GF-D8 (cell line): ENCODE measurements at places on chromosomes 3 and 15.

GRCh38 chr3:142782616-142783015, 58.8 kb downstream of the TRPC1 start:
- DNase-seq = no peak

GRCh38 chr15:41948490-41948889, 23.9 kb downstream of the EHD4 start:
- DNase-seq = no peak

DNA sequence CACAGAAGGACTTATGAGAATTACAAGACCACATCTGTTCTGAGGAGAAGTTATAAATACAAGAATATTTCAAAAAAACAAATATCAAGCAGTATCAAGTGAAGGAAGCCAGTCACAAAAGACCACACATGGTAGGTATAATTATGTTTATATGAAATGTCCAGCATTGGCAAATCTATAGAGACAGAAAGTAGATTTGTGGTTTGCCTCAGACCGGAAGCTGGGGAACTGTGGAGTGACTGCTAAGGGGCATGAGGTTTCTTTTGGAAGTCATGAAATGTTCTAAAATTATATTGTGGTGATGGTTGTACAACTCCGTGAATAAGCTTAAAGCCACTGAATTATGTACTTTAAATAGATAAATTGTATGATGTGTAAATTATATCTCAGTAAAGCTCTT, 136.9 kb downstream of the FRMD5 start:
- DNase-seq = no peak

GRCh38 chr15:59492389-59493377, 54.7 kb downstream of the FAM81A start:
- DNase-seq = no peak

- peak; percentile 44 for DNase-seq
Measured at GRCh38 chr3:50572801-50573371, 3.6 kb downstream of the HEMK1 start.

GRCh38 chr15:45734260-45734711, 99.5 kb downstream of the SQOR start:
- DNase-seq = no peak

DNA sequence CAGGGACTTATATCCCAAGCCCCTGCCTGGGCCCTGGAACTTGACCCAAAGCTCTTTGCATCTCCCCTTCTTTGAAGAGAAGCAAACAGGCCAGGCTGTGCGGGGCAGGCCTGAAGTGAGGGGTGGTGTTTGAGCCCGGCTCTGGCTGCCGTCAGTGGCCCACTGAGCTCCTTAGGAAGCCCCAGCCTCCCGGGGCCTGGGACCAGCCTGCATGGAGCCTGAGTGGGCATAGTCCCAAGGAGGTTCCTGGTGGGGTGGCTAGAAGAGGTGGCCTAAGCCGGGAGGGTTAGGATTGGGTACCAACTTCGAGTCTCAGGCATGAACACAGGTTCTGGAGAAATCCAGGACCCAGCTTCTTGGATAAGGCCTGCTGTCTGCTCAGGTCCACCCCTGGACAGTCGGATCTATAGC, 6.4 kb downstream of the TMIE start:
- DNase-seq = no peak

- DNase-seq = peak; percentile 8
Measured at GRCh38 chr3:194671511-194671899, 486 bp downstream of the LSG1 start.

DNA sequence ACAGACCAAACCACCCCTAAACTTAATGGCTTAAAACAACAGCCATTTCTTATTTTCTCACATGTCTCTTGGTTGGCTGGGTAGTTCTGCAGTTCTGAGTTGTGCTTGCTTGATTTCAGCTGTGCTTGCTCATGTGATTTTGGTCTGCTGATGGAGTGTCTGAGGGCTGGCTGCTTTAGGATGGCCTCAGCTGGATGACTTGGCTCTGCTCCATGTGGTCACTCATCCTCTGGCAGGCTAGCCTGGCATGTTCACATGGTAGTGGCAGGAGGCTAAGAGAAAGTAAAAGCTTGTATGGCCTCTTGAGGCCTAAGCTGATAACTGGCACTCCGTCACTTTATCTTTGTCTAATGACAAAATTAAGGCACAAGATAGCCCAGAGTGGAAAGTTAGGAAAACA, 4.1 kb downstream of the SV2B start:
- DNase-seq = no peak

GRCh38 chr3:168248383-168249204, 152.9 kb upstream of the GOLIM4 start:
- no peak for DNase-seq

- no peak for DNase-seq
Measured at GRCh38 chr3:162377608-162378007, 881.0 kb downstream of the OTOL1 start.

- no peak for DNase-seq
Measured at GRCh38 chr3:8578282-8578681, 66.3 kb downstream of the SSUH2 start.

DNA sequence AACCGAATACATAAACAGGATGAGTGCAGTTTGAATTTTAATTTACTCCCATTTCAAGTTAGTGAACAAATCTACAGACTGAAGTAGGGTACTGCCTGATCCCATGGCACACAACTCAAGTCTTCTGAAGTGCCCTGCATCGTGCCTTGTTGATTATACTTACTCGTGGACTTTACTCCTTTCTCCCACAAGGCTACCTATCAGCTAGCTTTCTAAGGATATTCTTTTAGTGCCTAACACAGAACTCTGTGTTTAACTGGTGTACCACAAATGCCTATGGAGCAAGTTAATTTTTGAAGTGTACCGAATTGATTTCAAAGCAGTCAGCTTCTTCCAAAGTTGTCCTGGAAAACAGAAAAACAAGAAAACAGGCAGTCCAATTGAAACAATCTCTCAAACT, 119.8 kb downstream of the TNIK start:
- DNase-seq = no peak

- DNase-seq = no peak
Measured at GRCh38 chr3:115728013-115728412, 104.7 kb downstream of the GAP43 start.

- DNase-seq = no peak
Measured at GRCh38 chr3:84683493-84683892, 275.3 kb upstream of the CADM2 start.

DNA sequence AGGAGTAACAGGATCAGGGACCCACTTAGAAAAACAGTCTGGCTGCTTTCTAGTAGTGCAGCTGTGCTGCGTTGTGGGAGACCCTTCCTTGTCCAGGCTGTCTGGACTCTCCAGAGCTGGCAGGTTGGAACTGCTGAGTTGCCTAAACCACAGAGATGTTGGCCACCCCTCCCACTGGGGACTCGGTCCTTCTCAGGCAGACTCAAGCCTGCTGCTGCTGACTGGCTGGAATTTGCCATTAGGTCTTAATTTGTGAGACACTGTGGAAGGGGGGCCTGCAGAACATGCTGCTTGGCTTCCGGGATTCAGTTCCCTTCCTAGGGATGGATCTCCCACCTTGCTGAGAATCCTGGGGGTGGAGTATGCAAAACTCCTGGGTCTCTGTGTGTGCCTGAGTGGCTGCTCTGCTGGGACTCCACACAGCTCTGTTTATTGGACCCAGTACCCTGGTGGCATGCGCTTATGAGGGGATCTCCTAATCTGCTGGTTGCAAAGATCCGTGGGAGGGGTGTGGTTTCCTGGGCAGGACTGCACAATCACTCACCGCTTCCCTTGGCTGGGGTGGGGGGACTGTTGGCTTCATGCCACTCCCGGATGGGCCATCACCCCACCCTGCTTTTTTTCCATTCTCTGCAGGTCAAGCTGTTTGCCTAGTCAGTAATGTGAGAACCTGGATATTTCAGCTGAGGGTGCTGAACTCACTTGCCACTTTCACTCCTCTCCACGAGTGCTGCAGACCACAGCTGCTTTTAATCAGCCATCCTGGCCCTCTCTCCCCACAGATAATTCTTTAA, 150.5 kb downstream of the CFAP20DC start:
- DNase-seq = no peak

GRCh38 chr3:106446271-106446670, 577.5 kb upstream of the CBLB start:
- DNase-seq = no peak

GRCh38 chr3:43005253-43005652, 26.1 kb downstream of the GASK1A start:
- DNase-seq = no peak

DNA sequence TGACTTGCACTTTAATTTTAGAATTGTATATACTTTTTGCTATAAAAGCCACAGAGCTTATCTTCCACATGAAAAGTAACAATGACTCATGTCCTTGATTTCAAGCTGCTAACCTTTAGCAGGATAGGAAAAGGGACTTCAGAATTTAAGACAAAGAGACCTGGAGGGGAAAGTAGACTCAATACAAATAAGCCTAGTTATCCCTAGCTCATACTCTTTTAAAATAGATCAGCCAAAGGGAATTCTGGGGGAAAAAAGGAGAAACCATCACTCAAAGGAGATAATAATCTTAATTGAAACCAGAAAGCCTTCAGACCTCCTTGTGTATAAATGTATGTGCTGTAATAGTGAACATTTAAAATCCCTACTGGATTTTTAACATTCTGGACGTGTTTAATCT, 930.3 kb downstream of the NTRK3 start:
- no peak for DNase-seq

DNA sequence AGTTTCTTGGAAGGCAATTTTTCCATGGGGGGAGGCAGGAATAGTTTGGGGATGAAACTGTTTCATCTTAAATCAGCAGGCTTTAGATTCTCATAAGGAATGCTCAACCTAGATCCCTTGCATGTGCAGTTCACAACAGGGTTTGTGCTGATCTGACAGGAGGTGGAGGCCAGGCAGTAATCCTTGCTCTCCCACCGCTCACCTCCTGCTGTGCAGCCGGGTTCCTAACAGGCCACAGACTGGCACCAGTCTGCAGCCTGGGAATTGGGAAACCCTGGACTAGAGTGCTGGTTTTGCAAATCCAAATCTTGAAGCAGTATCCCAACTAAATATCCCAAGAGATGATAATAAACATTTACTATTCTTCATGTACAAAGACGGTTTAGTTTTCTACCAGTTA, 256.3 kb upstream of the TMCO5A start:
- DNase-seq = no peak

DNA sequence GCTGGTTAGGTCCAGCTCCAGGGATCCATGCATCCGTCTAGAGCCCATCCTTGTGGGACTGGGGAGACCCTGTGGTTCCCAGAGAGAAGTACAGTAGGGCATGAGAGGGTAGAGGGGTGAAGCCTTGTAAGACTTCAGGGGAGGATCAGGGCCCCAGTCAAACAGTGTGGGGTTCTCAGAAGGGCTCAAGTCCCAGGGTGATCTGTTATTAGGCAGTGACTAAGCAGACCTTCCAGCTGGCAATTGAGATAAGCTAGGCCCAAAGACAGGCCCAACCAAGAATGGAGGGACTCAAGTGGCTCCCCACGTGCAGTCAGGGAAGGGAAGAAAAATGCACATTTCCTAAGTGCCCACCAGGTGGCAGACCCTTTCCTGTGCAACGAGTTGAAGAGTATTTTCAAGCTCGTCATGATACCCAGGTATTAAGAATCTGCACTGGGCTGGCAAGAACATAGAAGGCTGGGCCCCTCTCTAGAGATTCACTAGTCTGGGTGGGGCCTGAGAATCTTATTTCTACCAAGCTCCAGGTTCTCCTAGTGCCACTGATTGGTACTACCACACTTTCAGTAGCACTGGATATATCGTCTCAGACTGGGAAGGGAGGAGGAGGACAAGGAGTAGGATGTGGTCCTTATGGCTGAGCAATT, 240.8 kb downstream of the NR1D2 start:
- DNase-seq = no peak

DNA sequence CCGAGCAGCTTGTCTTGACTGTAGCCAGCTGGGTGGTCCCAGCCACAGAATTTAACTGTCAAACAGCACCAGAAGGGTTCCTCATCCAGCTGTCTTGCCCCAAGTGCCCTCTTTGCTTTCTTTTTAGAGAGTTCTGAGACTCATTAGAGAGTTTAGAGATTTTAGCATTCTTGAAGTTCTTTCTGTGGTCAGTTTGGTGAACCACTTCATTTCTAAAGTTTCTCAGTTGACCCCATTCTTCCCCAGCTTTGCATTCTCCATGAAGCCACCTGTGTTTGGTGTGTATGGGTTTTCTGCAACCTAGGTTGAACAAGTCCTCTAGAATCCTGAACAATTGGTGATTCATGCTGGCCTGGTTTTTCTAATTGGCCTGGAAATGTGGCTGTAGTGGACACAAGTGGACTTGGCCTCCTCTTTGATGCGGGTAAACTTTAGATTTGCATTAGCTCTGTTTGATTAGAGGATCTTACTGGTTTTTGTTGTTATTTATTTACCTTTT, 33.7 kb downstream of the FLNB start:
- DNase-seq = no peak
